ENCODE measurements at places on chromosomes 11 and 22.

- H3K36me3 ChIP-seq, result no peaks in the 10 kb centered on the region
- H3K27ac ChIP-seq, result no peak overlapping the region
- DNase-seq, result no peak
- H3K4me1 ChIP-seq, result no peaks in the 10 kb centered on the region
- H3K4me3 ChIP-seq, result no peak overlapping the region
Observed at GRCh38 chr11:109023036-109023435, 358.2 kb downstream of the DDX10 start.

DNA sequence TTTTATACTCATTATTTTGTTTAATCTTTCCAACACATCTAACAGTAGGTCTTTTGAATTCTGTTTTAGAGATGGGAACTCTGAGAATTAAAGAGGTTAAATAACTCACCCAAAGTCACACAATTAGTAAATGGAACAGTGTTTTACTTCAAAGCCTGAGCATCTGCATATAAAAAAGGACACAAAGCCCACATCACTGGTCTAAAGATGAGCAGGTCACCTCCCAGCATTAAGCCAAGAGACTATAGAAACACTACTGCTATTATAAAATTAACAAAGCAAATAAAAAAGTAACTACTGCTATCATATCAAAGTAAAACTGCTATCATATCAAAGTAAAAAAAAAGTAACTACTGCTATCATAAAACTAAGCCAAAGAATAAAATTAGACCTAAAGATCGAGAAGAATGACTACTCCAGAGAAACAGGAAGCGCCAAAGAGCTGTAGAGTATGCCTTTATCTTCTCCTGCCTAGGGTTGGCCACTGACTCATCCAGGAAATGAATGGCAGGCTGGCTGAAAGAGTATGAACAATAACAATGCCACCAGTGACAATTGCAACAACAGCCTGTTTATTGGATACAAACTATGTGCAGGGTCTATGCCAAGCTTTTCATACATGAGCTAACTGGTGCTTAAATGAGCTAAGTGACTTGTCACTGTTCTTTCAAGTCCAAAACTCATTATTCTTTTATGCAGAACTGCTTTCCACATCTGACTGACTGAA is 1153.0 kb upstream of the TENM4 start:
- H3K4me1 ChIP-seq, result no peaks in the 10 kb centered on the region
- DNase-seq, result no peak
- H3K36me3 ChIP-seq, result no peaks in the 10 kb centered on the region

DNA sequence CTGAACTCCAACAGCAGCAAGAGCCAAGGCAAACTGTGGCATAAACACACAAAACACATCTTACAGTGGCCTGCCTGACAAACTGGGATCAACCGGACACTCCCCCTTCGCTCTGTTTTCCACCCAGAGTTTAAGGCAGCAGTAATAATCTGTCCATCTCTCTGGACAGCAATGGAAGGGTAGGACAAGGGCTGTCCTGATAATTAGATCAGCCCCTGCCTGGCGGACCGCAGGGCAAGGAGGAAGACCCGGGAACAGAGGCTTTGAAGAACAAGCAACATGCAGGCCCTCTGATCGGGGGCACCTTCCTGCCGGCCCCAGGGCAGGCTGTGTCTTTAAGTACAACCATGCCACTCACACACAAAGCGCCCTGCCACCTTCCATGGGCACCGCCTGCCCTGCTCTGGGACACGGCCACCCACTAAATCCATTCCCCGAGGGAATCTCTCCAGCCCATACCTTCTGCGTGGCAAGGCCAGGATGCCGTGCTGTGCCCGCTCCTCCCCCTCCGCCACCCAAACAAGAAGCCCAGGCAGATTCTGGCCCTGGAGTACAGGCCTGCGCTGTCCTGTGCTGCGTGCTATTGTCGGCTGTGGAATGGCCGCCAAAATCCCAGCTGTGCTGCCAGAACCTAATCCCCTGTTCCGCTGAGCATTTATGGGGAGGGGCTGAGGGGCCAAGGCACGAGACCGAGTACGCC is 38.8 kb downstream of the NUMA1 start:
- peaks cover 5% of the 10 kb centered on the region for H3K36me3 ChIP-seq
- no peaks in the 10 kb centered on the region for H3K27me3 ChIP-seq
- no peak overlapping the region for H3K4me3 ChIP-seq

- peaks cover 24% of the 10 kb centered on the region for H3K4me1 ChIP-seq
- no peaks in the 10 kb centered on the region for H3K27me3 ChIP-seq
- H3K36me3 ChIP-seq, result peaks cover 2% of the 10 kb centered on the region
- DNase-seq, result no peak
Observed at GRCh38 chr11:118838905-118839553, 44.7 kb upstream of the CXCR5 start.

GRCh38 chr11:79018371-79018849 is 422.4 kb downstream of the TENM4 start:
- peaks cover 25% of the 10 kb centered on the region for H3K27me3 ChIP-seq
- no peak for DNase-seq
- H3K27ac ChIP-seq, result no peak overlapping the region
- no peak overlapping the region for H3K4me3 ChIP-seq
- H3K36me3 ChIP-seq, result no peaks in the 10 kb centered on the region

DNA sequence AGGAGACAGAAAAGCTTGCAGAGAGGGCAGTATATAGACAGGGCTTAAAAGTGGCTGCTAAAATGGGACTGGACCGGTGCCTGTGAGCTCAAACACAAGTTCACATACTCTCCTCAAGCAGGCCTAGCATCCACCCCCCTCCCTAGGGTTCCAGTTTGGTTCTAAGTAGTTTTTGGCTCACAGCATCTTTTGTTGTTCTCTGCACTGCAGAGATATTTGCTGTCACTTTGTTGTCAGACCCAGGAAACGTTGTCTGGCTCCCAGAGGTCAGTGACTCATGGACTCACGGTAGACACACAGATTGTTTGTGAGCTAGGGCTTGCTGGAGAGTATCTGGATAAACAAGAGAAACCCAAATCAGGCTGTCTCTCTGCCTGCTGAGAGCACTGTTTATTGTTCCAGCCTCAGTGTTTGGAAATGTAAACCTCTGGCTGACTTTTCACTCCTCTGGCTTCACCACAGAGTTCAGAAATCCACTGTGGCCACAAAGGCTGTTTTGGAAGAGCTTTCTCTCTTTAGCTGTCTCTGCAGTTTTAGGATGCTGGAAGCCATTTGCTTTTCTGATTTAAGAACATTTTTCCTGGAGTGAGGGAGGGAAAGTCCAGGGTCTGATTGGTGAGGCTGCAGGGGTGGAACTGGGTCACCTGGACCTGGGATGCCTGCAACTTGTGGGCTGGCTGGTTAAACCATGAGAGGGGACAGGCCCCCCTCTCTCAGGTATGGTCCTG is 303.7 kb upstream of the PLET1 start:
- H3K27me3 ChIP-seq, result peaks cover 36% of the 10 kb centered on the region
- no peak overlapping the region for H3K27ac ChIP-seq
- DNase-seq, result no peak
- no peak overlapping the region for H3K4me3 ChIP-seq
- H3K36me3 ChIP-seq, result no peaks in the 10 kb centered on the region

- peaks cover 33% of the 10 kb centered on the region for H3K4me1 ChIP-seq
- H3K4me3 ChIP-seq, result peak overlapping the region; percentile 83
- H3K27ac ChIP-seq, result peak overlapping the region; percentile 89
- no peak for DNase-seq
- H3K36me3 ChIP-seq, result peaks cover 14% of the 10 kb centered on the region
Observed at GRCh38 chr22:19855504-19856409, 1.1 kb upstream of the GNB1L start.

DNA sequence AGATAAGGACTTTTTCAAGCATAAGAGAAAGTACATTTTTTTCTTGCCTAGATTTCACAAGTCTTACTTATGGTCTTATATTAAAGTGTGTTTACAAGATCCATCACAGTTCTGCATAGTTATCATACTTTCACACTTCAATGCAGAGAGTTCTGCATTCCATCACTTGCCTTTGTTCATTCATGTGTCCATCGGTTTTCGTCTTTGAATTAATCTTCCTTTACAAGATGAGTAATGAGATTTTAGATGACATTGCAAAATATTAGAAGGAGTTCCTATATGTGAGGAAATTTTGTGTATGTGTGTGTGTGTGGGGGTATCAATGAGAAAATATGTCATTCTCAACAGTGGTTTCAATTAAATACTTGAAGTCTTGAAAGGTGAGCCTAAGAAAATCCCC is 98.1 kb upstream of the GUCY1A2 start:
- H3K4me3 ChIP-seq, result no peak overlapping the region
- no peak for DNase-seq
- no peaks in the 10 kb centered on the region for H3K36me3 ChIP-seq
- H3K4me1 ChIP-seq, result no peaks in the 10 kb centered on the region
- H3K27me3 ChIP-seq, result no peaks in the 10 kb centered on the region

DNA sequence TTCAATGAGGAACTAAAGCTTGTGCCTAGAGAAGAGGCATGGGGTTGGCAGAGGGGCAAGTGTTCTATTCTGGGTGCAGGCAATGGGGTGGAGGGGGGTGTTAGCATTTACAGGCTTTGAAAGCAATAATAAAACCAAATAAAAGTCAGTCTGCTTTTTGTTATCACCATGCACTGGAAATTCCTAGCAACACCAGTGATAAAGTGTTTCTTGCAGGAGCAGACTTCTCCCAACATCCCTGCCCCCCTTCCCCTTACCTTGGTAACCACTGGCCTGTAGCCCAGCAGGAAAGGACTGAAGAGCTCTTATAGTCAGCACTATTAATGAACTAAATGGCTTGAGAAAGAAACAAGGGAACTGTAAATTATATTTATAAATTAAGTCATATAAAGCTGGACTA is 65.2 kb upstream of the SESN3 start:
- no peak overlapping the region for H3K4me3 ChIP-seq
- H3K27me3 ChIP-seq, result peaks cover 16% of the 10 kb centered on the region
- DNase-seq, result no peak
- no peaks in the 10 kb centered on the region for H3K36me3 ChIP-seq
- no peak overlapping the region for H3K27ac ChIP-seq

GRCh38 chr22:20400606-20401375 is 6.8 kb downstream of the ZNF74 start:
- H3K27ac ChIP-seq, result no peak overlapping the region
- H3K4me3 ChIP-seq, result no peak overlapping the region
- no peaks in the 10 kb centered on the region for H3K27me3 ChIP-seq
- no peak for DNase-seq
- H3K4me1 ChIP-seq, result peaks cover 46% of the 10 kb centered on the region

GRCh38 chr22:42353883-42354727 is 78.1 kb downstream of the NFAM1 start:
- no peak overlapping the region for H3K4me3 ChIP-seq
- H3K4me1 ChIP-seq, result no peaks in the 10 kb centered on the region
- peaks cover 1% of the 10 kb centered on the region for H3K36me3 ChIP-seq

- H3K4me1 ChIP-seq, result peaks cover 24% of the 10 kb centered on the region
- no peaks in the 10 kb centered on the region for H3K27me3 ChIP-seq
- peaks cover 3% of the 10 kb centered on the region for H3K36me3 ChIP-seq
- DNase-seq, result no peak
- H3K4me3 ChIP-seq, result no peak overlapping the region
Observed at GRCh38 chr11:390175-390574, 3.8 kb upstream of the PKP3 start.

GRCh38 chr11:103671143-103671651 is 365.2 kb upstream of the DDI1 start:
- H3K36me3 ChIP-seq, result no peaks in the 10 kb centered on the region
- H3K27me3 ChIP-seq, result peaks cover 19% of the 10 kb centered on the region
- H3K27ac ChIP-seq, result no peak overlapping the region
- no peaks in the 10 kb centered on the region for H3K4me1 ChIP-seq
- no peak overlapping the region for H3K4me3 ChIP-seq

- peaks cover 23% of the 10 kb centered on the region for H3K27me3 ChIP-seq
- H3K4me1 ChIP-seq, result no peaks in the 10 kb centered on the region
- no peak overlapping the region for H3K27ac ChIP-seq
- no peaks in the 10 kb centered on the region for H3K36me3 ChIP-seq
Observed at GRCh38 chr22:27075028-27075678, 417.8 kb downstream of the MIAT start.

GRCh38 chr11:117375960-117376359 is 48.3 kb downstream of the CEP164 start:
- H3K27ac ChIP-seq, result no peak overlapping the region
- H3K27me3 ChIP-seq, result no peaks in the 10 kb centered on the region
- DNase-seq, result no peak
- H3K4me1 ChIP-seq, result no peaks in the 10 kb centered on the region
- H3K36me3 ChIP-seq, result peaks cover 46% of the 10 kb centered on the region
- H3K4me3 ChIP-seq, result no peak overlapping the region

DNA sequence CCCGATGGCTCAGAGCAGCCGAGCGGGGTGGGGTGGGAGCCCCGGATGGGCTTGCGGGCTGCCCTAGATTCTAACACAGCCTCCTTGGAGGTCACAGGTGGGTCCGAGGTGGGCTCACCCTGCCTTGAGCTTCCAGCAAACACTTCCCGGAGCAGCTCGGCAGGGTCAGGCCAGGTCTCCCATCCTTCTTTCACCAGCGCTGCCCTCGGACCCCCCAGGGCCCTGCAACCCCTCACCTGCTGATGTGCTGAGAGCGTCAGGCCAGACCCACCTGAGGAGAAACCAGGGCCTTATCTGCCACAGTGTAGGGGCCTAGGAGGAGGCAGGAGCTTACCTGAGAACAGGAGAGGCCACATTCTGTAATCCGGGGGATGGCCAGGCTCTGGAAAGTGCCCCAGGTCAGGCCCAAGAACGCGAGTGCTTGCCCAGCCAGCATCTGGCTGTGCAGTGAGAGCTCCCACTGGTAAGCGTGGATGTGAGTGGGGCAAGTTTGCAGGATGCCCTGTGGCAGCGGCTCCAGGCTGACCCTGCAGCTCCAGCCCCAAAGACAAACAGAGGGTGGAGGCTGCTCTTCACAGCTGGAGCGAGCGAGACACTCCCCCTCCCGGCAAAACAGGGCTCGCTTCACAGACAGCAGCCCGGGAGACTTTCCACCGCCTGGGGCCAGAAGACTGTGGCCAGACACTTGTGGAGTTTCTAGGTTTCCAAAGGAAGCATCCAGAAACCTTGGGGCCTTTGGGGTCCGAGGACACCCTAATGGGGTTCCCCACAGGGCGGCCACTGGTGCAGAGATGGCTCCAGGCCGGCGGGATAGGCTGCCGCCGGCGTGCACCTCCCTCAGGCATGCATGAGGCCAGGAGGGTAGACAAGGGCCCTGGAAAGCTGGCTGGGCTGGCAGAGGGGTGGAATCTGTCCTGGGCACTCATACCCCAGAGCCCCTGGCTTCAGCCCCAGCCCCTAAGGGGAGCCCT is at the start of gene IL17REL:
IL17REL (minus strand) TSS at position 555 of the 971 bp plus-strand sequence; CDS start at position 436, 119 bp downstream.
- H3K4me3 ChIP-seq, result peak within 1 kb of the TSS; percentile 64
- peaks cover 16% of the 10 kb centered on the region for H3K4me1 ChIP-seq
- no peak for DNase-seq
- H3K36me3 ChIP-seq, result no peaks in the 10 kb centered on the region

DNA sequence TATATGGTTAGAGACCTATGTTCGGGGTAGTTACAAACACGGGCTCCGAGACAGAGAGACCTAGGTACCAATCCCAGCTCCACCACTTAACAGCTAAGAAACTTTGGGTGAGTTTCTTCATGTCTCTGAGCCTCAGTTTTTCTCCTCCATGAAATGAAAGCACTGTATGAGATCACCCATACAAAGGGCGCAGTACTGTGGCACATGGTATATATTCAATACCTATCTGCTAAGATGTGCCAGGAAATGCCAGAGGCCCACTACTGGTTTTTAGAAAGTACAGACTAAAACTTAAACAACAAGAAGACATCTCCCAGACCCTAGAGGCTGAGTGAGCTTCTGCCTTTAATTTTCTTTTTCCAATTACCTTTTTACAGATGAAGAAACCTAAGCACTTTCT is 69.5 kb downstream of the SLC1A2 start:
- no peaks in the 10 kb centered on the region for H3K27me3 ChIP-seq
- peaks cover 19% of the 10 kb centered on the region for H3K4me1 ChIP-seq
- no peak for DNase-seq
- no peak overlapping the region for H3K27ac ChIP-seq
